Aorta (tissue), 5 donors: ENCODE measurements at places on chromosomes 12 and 14. TPM values are rescaled to one million over a fixed set of nuclear protein-coding genes. Genes with fewer than 3 reads are reported as not detected.
A peak's percentile ranks its signal among the peaks of the same experiment; 100 is the strongest.

DNA sequence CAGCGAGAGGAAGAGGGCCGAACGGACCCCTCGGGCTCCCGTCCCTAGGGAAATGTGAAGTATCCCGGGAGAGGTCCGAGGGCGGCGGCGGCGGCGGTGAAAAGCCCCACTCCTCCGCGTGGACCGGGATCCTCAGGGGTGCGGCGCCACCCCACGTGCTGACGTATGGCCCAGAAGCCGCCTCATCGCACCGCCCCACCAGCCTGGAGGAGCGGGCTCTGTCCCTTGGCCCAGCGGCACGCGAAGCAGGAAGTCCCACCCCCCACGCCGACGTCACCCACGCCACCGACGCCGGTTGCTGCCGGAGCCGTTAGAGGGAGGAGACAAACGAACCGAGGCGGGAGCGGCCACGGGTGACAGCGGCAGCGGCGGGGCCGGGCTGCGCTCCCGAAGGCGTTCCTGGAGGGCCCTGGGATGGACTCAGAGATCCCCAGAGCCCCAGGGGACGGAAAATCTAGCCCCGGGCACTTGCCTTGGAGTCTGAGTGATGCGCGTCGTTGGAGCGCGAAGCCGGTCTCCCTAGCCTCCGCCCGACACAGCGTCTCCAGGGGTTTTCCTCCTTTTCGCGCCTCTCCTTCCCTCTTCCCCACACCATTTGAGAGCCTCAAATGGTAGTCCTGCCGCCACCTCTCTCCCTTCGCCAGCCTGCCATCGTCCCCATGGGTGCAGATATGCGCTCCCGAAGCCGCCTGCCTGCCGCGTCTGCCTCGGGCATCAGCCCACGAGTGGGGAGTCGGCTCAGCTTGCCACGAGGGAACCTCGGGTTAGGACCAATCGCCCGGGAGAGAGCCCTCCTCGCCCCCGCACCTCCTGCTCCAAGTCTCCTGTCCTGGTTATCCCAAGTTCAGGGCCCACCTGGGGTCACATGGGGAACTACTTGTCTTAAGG is at the start of gene CEP83:
Gene CEP83, minus strand, starts transcription at position 140 of the 888 bp plus-strand sequence. CDS start 47,377 bp downstream, outside the sequence.
- no peaks in the 10 kb centered on the region for H3K27me3 ChIP-seq
- no peaks in the 10 kb centered on the region for H3K4me1 ChIP-seq
- no peak within 1 kb of the TSS for H3K27ac ChIP-seq

- H3K36me3 ChIP-seq, result no peaks in the 10 kb centered on the region
- no peaks in the 10 kb centered on the region for H3K4me1 ChIP-seq
- H3K4me3 ChIP-seq, result no peak overlapping the region
- H3K27me3 ChIP-seq, result no peaks in the 10 kb centered on the region
- DNase-seq, result no peak
- H3K27ac ChIP-seq, result peak overlapping the region; percentile 38
These were observed 5.3 kb downstream of the ASB2 start for GRCh38 chr14:93970965-93971634.

GRCh38 chr14:73476451-73476931 is 14.2 kb upstream of the RIOX1 start:
- no peaks in the 10 kb centered on the region for H3K36me3 ChIP-seq
- no peak for DNase-seq
- H3K4me1 ChIP-seq, result no peaks in the 10 kb centered on the region
- H3K27me3 ChIP-seq, result no peaks in the 10 kb centered on the region
- no peak overlapping the region for H3K27ac ChIP-seq

GCH1 gene
- 7.4 TPM for total RNA-seq

DNA sequence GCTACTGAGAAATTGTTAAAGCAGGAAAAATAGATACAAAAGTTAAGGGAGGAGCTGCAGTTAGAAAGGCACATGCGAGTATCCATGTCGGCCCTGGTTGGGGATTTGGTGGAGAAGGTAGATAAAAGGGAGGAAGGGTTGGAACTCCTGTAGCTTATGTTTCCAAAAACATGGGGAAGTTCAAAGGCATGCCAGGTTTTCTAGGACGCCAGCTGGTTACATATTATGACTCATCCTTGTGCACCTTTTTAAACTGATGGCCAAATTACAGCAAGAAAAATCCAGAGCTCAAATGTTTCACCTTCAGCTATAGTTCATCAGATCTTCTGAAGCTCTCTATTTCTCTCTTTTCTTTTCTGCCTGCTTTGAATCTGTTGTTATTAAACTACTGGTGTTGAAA is 13.2 kb upstream of the MAP4K5 start:
- no peak overlapping the region for H3K27ac ChIP-seq
- H3K27me3 ChIP-seq, result peaks cover 2% of the 10 kb centered on the region
- no peaks in the 10 kb centered on the region for H3K36me3 ChIP-seq

- DNase-seq, result no peak
- peak overlapping the region; percentile 62 for H3K27ac ChIP-seq
- no peaks in the 10 kb centered on the region for H3K27me3 ChIP-seq
- no peaks in the 10 kb centered on the region for H3K4me1 ChIP-seq
These were observed 724 bp upstream of the CS start for GRCh38 chr12:56300644-56301464.

DNA sequence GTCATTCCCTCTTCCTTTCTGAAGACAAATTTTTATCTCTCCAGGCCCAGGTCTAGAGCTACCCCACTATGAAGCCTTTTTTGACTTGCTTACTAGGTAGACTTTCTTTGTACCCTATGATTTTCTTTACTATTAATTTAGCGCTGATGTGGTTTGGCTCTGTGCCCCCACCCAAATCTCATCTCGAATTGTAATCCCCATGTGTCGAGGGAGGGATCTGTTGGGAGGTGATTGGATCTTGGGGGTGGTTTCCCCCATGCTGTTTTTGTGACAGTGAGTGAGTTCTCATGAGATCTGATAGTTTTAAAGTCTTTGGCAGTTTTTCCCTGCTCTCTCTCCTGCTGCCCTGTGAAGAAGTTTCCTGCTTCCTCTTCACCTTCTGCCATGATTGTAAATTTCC is 118.1 kb downstream of the SLC38A1 start:
- H3K4me1 ChIP-seq, result no peaks in the 10 kb centered on the region
- no peaks in the 10 kb centered on the region for H3K36me3 ChIP-seq
- DNase-seq, result no peak
- H3K27me3 ChIP-seq, result no peaks in the 10 kb centered on the region

NFE2 gene
- 3.2 TPM for total RNA-seq

LALBA gene
- not detected for total RNA-seq

DNA sequence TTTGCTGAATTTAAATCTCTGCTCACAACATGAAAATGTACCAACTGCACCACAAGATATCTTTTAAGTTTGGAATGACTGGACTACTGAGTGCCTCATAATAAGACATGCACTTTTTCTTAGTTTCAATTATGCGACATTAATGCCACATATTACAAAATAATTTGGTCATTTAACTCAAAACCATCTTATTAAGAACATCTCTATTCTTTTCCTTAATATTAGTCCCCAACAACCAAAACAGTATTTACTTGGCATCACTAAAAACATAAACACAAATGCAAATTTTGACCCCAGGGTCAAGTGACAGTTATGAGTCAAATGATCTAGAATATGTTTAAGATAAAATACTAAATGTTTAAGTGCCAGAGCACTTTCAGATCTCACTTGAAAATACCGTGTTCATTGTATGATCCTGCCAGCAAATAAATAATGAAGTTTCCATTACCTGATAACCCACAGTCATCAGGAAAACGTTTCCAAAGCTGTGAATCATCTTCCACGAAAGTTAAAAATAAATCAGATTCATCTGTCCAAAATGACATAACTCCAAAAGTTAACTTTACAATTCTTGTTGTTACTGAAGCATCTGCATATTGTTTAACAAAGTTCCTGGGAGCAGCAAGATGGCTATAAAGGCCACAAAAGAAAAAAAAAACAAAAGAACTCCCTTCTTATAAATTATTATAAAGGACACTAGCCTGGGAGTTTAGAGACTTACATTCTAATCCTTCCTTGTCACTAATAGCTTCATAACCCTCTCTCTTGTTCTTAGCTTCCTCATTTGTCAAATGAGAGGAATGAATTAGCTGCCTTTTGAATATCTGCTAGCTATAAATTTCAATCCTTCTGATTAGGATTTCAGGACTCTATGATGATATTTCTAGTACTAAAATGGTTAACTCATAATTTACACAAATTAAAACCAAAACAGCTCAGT is 30.5 kb upstream of the AP4S1 start:
- no peak for DNase-seq
- no peak overlapping the region for H3K27ac ChIP-seq
- H3K4me3 ChIP-seq, result no peak overlapping the region
- H3K36me3 ChIP-seq, result peaks cover 4% of the 10 kb centered on the region
- no peaks in the 10 kb centered on the region for H3K27me3 ChIP-seq

GRCh38 chr14:103997391-103997790 is 55.1 kb upstream of the RD3L start:
- H3K27me3 ChIP-seq, result no peaks in the 10 kb centered on the region
- H3K27ac ChIP-seq, result no peak overlapping the region
- H3K4me1 ChIP-seq, result no peaks in the 10 kb centered on the region
- no peak overlapping the region for H3K4me3 ChIP-seq
- DNase-seq, result no peak
- H3K36me3 ChIP-seq, result no peaks in the 10 kb centered on the region

KRT3 gene
- total RNA-seq, result not detected
